ENCODE measurements at places on chromosomes 1 and 21.

DNA sequence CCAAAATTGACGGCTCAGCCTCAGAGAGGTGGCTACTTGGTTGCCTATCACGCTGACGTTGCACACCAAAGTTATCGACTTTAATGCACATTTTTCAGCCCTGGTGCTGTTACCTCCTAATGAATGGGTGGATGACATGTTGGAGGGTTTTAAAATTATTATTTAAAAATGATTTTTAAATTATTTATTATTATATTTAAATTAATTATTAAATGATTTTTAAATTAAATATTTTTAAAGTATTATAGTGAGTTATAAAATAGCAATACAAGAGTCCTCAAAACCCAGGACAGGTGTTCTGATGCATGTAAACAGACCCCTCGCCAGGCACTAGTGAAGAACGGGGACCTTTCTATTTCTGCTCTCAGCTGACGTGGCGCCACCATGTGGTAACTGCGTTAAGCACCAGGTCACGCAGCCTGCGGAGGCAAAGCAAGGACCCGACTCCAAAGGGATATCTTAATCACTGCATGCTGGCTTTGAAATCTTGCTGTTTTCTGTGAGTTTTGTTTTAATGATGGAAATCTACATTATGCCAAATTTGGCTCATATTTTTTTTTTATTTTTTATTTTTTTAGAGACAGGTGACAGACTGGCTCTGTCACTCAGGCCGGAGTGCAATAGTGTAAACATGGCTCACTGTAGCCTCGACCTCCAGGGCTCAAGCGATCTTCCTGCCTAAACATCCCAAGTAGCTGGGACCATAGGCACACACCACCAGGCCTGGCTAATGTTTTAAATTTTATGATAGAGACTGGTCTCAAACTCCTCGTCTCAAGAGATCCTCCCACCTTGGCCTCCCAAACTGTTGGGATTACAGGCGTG lies 22.6 kb downstream of the CASP9 start:
- DNase-seq: peak; percentile 75

GRCh38 chr1:23129846-23130245 lies 38.8 kb downstream of the LUZP1 start:
- no peak for DNase-seq

DNA sequence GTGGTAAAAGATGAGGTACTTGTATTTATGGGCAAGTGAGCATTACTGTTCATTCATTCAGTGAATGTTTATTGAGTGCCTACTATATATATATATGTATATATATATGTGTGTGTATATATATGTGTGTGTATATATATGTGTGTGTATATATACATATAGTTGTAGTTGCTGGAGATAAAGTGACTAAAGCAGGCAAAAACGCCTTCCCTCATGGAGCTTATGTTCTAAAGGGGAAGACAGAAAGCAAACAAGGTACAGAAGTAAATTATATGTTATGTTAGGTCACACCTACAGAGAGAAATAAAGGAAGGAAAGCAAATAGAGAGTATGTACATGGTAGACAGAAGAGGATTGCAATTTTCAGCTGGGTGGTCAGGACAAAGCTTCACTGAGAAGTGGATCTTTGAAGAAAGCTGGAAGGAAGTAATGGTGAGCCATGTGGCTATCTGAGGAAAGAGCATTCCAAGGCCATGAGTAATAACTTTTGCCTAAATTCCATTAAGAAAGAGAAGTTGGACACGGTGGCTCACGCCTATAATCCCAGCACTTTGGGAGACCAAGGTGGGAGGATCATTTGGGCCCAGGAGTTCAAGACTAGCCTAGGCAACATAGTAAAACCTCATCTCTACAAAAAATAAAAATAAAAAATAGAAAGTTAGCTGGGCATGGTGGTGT lies 33.5 kb upstream of the KLF17 start:
- DNase-seq: no peak

- DNase-seq: no peak
Observed at GRCh38 chr1:5324883-5325282, 667.3 kb downstream of the NPHP4 start.

- no peak for DNase-seq
Observed at GRCh38 chr1:76763738-76764137, 103.5 kb upstream of the ST6GALNAC5 start.

GRCh38 chr1:170578359-170578758 lies 46.4 kb downstream of the GORAB start:
- DNase-seq: no peak

GRCh38 chr1:61341426-61341825 lies 259.1 kb downstream of the NFIA start:
- DNase-seq: no peak

DNA sequence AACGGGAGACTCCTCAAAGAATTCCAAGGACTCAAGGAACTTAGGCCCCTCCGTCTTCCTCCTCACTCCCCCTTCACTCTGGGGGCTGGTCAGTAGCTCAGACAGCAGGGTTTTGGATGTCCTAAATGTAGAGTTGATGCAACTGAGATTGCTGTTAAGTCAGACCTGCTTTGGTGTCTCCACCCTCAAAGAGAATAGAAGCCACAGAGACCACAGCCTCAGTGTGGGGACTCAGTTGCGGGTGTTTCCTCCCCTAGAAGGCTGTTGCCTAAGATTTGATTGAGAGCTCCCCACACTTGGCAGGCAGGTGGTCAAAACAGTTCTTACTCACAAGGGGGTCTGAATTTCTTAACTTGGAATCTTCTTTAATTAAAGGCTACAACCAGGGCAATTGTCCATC lies 7.6 kb downstream of the MAN1C1 start:
- DNase-seq: no peak

GRCh38 chr1:165494949-165495857 lies 48.6 kb upstream of the LRRC52 start:
- peak; percentile 53 for DNase-seq

- peak; percentile 3 for DNase-seq
Observed at GRCh38 chr1:108327534-108328466, 83.9 kb upstream of the NBPF4 start.

DNA sequence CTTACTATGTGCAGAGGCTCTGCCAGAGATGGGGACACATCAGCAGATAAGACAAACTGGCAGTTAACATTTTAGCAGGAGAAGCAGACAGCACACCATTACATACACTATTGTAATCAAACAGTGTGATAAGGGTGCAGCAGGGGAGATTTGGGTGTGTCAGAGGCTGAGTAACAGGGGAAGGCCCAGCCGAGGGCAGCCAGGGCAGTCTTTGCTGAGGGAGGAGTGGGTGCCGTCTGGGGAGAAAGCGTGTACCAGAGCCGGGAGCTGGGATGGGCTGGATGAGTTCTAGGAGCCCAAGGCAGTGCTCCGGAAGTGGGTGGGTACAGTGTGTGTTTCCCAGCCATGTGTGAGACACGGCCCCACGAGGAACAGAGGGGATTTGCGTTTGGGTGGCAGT lies 31.2 kb downstream of the KCNA10 start:
- no peak for DNase-seq

DNA sequence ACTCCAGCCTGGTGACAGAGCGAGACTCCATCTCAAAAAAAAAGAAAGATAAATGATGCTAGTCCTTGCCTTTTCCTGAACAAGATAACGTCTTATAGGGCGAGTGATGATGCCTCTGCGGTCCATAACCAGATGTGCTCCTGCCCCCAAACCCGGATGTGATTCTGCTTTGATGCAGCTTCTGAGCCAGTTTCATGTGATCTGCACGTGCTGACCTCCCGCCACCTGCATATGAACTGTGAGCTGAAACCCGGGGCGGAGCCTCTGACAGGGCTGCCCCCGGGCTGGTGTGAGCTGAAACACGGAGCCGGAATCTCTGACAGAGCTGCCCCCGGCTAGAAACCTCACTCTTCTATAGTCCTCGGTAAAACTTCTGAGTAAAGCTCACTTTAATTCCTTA lies 1.3 kb downstream of the KRTAP12-4 start:
- no peak for DNase-seq

GRCh38 chr21:24197132-24197643 lies 1410.1 kb downstream of the MRPL39 start:
- DNase-seq: no peak

GRCh38 chr21:32565856-32566465 lies 19.4 kb downstream of the TCP10L start:
- DNase-seq: no peak

GRCh38 chr1:206891412-206891811 lies 5.8 kb upstream of the IL24 start:
- DNase-seq: no peak

GRCh38 chr21:41526478-41527087 lies 18.6 kb upstream of the TMPRSS2 start:
- no peak for DNase-seq

GRCh38 chr1:187244623-187245022 lies 415.9 kb downstream of the PLA2G4A start:
- no peak for DNase-seq

GRCh38 chr1:44664730-44665370 lies 9.4 kb downstream of the TMEM53 start:
- DNase-seq: no peak

DNA sequence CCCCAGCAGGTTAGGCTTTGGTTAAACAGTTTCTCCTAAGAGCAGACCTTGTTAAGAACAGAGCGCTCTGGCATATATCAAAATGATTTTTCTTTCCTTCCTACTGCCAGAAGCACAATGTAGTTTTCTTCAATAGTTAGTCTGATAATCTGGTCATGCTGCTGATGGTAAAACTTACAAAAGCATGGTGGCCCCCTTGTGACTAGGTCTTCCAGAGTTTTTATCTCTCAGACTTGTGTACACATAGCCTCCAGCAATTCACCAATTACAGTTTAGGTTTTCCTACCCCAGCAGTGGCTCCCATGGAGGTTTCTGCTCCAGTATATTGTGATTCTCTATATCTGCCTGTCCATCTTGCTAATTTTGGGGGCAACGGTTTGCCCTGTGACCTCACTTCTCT lies 73.3 kb upstream of the DPH5 start:
- DNase-seq: no peak

- no peak for DNase-seq
Observed at GRCh38 chr1:24540051-24540905, 15.6 kb upstream of the NCMAP start.

- DNase-seq: no peak
Observed at GRCh38 chr1:61094677-61095469, 12.5 kb downstream of the NFIA start.

DNA sequence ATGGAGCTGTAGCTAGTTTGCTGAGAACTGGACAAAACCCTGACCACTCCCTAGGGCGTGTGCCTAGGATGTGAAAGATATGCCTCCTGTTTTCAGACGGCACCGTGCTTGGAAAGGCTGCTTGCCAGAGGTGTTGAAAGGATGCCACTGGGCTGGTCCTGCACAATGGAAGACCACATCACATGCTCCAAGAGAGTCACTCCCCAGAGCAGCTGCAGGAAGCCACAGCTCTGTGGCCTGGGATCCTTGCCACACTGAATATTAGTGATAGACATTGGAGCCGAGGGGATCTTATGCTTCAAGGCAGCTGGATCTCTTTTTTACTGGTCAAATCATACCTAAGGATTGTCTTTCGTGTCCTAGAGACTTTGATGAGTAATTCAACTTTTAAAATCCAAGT lies 6.6 kb upstream of the APP start:
- DNase-seq: no peak

GRCh38 chr21:29481081-29481480 lies 182.4 kb downstream of the BACH1 start:
- DNase-seq: no peak

GRCh38 chr1:186144505-186144904 lies 230.5 kb downstream of the TPR start:
- no peak for DNase-seq

DNA sequence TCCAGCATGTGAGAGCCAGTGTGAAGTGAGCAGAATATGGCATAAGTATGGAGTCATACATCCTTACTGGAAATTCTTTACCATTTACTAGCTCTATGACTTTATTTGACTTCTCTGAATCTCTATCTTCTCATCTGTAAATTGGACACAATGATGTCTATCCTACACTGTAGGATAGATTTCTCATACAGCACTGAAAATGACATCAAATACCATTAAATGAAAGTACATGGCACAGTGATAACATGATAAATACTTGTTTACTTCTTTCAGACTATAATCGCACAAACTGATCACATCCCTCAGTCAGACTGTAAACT lies 1.3 kb upstream of the CTTNBP2NL start:
- no peak for DNase-seq

DNA sequence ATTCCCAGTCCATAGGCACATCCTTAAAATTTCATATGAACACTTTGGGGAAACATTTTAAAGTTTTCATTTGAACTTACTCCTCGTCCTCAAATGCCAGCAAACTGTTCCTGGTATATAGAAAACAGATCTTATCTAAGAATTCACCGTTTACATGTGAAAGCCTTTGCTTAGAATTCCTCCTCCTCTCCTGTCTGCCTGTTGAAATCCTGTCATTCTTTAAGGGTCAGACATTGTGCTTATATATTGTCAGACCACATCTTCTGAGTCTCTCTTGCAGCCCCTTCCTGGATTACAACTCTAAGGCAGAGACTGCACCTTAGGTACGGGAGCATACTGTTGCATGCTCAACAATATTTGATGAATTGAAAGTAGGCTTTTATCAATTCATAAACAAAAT lies 239.7 kb downstream of the SMYD3 start:
- no peak for DNase-seq

DNA sequence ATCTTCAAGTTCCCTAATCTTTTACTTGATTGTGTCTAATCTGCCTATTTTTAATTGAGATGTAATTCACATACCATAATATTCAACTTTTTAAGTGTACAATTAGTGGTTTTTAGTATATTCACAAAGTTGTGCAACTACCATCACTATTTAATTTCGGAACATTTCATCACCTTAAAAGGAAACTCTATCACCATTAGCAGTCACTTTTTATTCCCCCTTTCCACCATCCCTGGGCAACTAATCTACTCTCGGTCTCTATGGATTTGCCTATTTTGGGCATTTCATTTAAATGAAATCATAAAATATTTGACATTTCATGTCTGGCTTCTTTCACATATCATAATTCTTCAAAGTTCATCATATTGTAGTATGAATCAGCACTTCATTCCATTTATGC lies 30.6 kb upstream of the HYI start:
- no peak for DNase-seq

GRCh38 chr1:221418346-221418745 lies 323.5 kb downstream of the DUSP10 start:
- no peak for DNase-seq

DNA sequence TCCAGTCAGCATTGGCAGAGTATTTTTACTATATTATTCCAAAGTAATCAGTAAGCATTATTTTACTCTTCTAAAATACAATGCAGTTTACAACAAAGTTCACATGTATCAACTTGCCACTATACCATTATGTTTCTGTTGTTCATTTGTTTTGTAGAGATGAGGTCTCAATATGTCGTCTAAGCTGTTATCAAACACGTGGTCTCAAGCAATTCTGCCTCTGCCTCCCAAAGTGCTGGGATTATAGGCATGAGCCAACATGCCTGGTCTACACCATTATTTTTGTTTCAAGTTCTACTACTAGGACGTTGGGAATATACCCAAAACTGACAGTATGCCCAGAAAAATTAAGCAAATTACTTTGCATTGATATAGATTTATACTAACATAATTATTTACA lies 19.8 kb downstream of the FAF1 start:
- no peak for DNase-seq

- DNase-seq: no peak
Observed at GRCh38 chr1:30117685-30118084, 605.7 kb downstream of the MATN1 start.

GRCh38 chr1:44526295-44527073 lies 121.4 kb downstream of the RNF220 start:
- no peak for DNase-seq

Data from nephron progenitor cell (in vitro differentiated cells).